ENCODE measurements at places on chromosomes 1 and 21. TPM values are rescaled to one million over a fixed set of nuclear protein-coding genes. Genes with fewer than 3 reads are reported as not detected.

SPRR2F gene
- total RNA-seq: not detected

GUCA2B gene
- not detected for total RNA-seq

TTF2 gene
- total RNA-seq: 10.3 TPM

DDR2 gene
- 109 TPM for total RNA-seq

ZBTB8B gene
- not detected for total RNA-seq

GPR153 gene
- 7.2 TPM for total RNA-seq

TEX38 gene
- not detected for total RNA-seq

CFHR3 gene
- not detected for total RNA-seq

ANKRD35 gene
- total RNA-seq: 5.5 TPM

DPT gene
- total RNA-seq: not detected

INKA2 gene
- 0.58 TPM for total RNA-seq

DISC1 gene
- total RNA-seq: 1.6 TPM

CYP4A22 gene
- total RNA-seq: not detected

PAPPA2 gene
- total RNA-seq: 0.35 TPM

DIO1 gene
- total RNA-seq: not detected

EPHX1 gene
- total RNA-seq: 21.6 TPM

CD1E gene
- total RNA-seq: not detected
